ENCODE measurements at places on chromosomes 1 and 21. TPM values are rescaled to one million over a fixed set of nuclear protein-coding genes. Genes with fewer than 3 reads are reported as not detected.

The TPTE gene
- 1.2 TPM for total RNA-seq

The SRP9 gene
- 1,029 TPM for total RNA-seq

GRCh38 chr21:29639366-29640079 lies 300.3 kb downstream of the GRIK1 start:
- no peak for DNase-seq

- no peak for DNase-seq
Measured at GRCh38 chr1:57468641-57469523, 45.0 kb upstream of the DAB1 start.

DNA sequence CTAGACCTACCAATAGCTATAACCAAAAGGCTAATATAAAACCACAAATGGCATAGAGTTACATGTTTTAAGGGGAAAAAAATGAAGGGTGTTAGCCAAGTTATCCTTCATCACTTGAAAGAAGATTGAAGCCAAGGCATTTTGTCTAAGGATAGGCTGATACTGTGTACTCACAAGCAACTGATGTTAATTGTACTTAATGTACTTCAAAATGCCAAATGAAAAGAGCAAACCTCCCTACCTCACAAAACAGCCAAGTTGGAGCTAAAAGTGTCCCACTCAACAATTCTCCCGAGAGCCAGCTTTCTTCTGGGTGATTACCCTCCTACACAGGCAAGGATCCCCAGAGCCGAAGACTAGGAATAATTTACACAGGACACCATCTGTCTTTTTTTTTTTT lies 4.4 kb upstream of the IGSF3 start:
- no peak for DNase-seq

The FHL3 gene
- 14.8 TPM for total RNA-seq

DNA sequence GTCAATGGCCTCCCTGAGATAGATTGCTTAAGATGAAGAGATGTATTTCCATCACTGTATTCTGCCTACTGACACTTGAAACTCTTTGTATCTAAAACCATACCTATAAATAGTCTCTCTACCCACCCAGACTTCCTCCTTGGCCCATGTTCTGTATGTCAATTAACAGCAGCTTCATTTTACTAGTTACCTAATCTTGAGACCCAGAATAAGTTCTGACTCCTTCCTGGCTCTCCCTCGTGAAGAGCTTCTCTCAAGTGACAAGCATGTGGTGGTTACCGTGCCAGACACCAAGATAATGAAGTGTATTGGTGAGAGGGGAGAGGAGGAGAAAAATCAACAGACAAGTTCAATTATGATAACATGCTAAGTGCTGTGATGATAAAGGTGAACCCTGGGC lies 128.8 kb upstream of the RAVER2 start:
- DNase-seq = no peak

DNA sequence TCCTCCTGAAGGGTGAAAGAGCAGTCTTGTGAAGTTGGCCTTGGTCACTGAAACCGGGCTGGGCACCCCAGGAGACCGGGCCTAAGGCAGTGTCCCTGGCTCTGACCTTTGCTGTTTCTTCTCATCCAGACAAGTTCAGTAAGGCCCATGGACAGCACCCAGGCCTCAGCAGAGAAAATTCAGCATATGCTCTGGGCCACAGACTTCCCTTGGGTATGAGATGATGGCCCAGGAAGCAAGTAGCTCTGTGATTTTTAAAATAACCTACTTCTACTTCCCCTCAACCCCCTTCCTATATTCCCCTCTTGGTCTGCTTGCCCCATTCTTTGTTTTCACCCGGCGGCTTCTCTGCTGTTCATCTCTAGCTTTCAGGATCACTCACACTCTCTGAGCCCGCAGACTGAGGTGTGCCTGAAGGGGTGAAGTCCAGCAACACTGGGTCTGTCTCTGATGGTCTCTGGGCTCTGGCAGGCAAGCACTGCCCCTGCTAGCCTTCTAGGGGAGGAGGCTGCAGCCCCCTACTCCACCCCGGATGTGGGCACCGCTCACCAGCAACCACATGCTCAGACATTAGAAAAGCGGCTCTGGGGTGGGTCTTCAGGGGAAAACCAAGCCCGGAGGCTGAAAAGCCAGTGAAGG lies 2.9 kb upstream of the GPR25 start:
- DNase-seq = no peak

DNA sequence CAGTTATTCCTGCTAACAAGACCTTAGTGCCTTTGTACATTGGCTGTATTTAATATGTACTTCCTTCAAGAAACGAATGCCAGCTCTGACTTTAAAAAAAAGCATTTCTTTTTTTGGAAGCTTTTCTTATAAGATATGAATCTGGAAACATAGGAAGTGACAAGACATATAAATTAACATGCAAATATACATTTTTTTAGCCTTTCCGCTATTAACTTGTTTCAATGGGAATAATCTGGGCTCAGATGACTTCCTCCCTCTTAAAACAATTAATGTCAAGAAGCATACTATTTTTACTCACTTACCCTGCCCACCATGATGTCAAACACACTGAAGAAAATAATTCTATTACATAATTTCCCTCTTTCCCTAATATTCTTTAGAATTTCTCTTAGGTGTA lies 1.4 kb downstream of the DENND1B start:
- DNase-seq = no peak

The PPIAL4G gene
- not detected for total RNA-seq

DNA sequence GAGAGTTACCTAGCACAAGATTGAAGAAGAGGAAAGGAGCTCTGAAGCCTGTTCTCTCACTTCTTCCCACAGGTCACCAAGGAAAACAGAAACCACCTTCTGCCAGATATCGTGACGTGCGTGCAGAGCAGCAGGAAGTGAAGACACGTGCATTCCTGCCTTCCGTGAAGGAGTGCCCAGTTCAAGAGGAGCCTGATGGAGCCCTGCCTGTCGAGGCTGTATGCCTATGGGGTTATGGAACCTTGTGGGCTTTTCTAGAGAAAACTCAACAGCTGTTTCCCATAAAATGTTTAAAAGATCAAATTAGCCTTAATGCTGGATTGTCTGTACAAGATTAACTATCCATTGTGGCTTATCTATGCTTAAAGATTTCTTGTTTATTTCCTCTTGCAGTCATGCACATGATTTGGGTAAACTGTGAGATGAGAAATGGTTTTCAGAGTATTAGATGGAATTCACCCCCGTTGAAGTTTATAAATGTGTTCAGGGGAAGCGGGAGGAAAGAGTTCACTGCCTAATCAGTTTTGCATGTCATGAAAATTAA lies 27.8 kb downstream of the NTPCR start:
- no peak for DNase-seq

- DNase-seq = peak; percentile 72
Measured at GRCh38 chr1:205791568-205792180, 16.4 kb upstream of the RAB29 start.

GRCh38 chr21:38538353-38538752 lies 40.1 kb upstream of the ERG start:
- no peak for DNase-seq

DNA sequence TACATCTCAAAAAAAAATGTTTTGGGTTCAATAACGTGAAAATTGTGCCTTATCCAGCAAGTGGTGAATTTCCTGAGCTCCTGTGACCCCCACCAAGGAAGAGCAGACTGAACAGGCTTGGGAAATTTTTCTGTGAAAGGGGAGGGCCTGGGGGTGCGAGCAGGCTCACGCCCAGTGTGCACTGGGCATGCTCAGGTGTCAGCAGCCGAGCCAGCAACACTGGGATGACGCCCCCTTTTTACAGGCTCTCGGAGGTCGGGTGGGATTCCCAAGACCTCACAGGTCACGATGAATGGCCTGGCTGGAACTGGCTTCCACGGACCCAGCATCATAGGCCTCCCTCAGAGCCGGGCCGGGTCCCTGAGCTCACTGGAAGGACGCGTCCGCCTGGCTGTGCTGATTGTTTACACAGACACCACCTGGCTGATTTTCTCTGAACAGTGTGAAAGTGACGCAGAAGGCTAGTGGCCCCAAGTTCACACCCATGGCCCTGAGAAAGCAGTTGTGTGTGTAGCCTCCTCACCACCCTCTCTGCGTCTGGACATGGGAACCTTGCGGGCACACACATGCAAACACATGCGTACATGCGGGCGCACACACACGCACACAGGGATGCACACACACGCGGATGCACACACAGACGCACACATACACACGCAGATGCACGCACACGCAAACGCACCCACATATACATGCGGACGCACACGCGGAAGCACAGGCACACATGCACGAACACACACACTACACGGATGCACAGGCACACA lies 9.2 kb downstream of the CSTB start:
- no peak for DNase-seq

The ZNF683 gene
- total RNA-seq = not detected

The RIMS3 gene
- 3.1 TPM for total RNA-seq

- DNase-seq = no peak
Measured at GRCh38 chr1:244173240-244173639, 122.2 kb downstream of the ZBTB18 start.

DNA sequence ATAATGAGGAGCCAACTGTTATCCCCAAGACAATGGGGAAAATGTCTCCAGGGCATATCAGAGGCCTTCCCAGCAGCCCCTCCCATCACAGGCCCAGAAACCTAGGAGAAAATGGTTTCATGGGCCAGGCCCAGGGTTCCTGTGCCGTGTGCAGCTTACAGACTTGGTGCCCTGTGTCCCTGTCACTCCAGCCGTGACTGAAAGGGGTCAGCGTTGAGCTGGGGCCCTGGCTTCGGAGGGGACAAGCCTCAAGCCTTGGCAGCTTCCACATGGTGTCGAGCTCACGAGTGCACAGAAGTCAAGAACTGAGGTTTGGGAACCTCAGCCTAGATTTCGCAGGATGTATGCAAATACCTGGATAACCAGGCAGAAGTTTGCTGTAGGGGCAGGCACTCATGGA lies 18.1 kb downstream of the SIPA1L2 start:
- DNase-seq = no peak

DNA sequence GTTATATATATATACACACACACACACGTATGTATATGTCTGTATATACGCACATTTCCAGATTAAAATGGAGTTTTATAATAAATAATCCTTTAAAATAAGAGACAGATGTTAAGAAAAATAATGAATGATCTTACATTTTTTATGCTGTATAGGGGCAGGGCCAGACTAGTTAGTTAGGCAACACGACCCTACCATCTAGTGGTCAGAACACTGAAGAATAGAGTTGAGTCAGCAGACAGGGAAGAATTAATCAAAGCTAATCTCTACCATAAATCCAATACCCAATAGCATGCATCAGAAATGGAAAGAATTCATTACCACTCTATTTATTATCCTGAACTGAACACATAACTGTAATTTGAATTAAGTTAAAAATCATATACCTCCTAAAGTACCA lies 156.7 kb downstream of the BRINP3 start:
- DNase-seq = peak; percentile 38

DNA sequence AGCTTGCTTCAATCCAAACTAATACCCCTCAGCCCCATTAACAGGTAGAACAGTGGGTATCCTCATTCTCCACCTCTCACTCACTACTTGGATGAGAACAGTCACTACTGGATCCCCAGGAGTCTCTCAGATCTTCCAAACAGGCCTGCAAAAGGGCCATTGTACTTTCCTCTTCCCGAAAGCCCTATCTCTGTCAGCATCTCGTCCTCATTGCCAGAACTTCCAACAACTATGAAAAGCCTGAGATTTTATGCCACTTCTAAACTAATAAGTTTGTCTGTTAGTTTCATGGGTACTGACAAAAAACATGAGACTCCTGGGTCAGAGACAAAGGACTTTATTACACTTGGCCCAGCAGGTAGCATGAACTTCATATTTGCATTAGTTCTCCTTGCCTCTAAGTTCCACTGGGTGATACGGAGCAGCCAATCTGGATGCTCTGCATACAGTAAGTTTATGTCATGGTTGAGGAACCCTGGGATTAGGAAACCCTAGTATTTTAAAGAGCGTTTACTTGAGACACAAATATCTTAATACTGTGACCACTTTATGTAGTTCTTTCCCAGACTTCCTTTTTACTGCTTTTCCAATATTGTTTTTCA lies 38.1 kb downstream of the VANGL2 start:
- DNase-seq = no peak

GRCh38 chr1:194919146-194919545 lies 1689.1 kb downstream of the KCNT2 start:
- no peak for DNase-seq

The OR2T3 gene
- total RNA-seq = not detected

DNA sequence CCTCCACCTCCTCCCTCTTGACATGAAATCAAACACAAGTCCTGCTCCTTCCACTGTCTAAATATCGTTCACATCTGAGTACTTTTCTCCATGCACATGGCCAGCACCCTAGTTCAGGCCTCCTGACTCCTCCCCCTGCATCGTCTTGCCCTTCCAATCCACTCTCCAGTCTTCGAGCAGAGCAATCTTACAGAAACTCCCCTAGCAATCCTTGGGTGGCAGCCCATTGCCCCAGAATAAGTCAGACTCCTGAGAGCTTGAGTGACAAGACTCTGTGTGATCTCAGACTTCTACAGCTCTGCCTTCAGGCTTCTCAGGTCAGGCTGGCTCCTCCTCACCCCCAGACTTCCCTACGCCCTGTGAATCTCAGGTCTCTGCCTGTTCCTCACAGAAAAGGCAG lies 5.5 kb downstream of the SH2D2A start:
- DNase-seq = no peak

- no peak for DNase-seq
Measured at GRCh38 chr1:84971957-84972356, 25.0 kb downstream of the MCOLN2 start.

DNA sequence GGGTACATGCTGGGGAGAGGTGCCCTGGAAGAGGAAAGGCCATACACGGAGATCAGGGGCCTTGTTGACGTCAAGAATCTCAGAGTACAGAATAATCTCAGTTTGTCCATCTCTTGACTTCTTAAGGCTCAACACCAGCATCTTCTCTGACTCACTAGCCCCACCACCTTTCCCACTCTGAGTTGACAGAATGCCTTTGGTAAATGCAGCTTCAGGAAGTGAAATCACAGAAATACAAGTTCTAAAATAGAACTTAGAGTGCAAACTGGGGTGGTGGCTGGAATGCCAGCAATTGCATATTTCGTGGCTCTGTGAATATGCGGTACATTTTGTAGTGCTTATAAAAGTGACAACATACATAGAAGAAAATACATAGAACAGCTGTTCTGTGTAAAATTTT lies 1.6 kb downstream of the COG2 start:
- peak; percentile 14 for DNase-seq

- no peak for DNase-seq
Measured at GRCh38 chr1:151277249-151277648, 4.8 kb upstream of the ZNF687 start.

- no peak for DNase-seq
Measured at GRCh38 chr1:56417646-56418045, 161.7 kb downstream of the PLPP3 start.

DNA sequence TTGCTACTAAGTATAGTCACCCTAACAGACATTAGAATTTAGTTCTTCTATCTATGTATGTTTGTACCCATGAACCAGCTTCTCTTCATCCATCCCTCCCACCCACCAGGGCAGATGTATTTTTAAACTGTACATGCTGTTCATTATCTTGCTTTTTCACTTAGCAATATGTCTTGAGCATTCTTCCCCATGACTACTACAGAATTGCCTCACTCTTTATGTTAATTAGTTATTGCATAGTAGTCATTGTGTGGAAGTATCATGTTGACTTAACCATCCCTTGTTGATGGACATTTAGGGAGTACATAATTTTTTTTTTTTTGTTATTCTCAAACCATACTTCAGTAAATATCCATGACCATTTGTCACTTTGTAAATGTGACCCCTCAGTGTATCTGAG lies 9.9 kb downstream of the HUNK start:
- DNase-seq = no peak

The PROX1 gene
- 0.22 TPM for total RNA-seq

The CCNL2 gene
- 35.6 TPM for total RNA-seq

All from A172 (cell line).